Psoas muscle (tissue), 8 donors: ENCODE measurements at places on chromosomes 2 and 18. TPM values are rescaled to one million over a fixed set of nuclear protein-coding genes. Genes with fewer than 3 reads are reported as not detected.
A peak's percentile ranks its signal among the peaks of the same experiment; 100 is the strongest.

DNA sequence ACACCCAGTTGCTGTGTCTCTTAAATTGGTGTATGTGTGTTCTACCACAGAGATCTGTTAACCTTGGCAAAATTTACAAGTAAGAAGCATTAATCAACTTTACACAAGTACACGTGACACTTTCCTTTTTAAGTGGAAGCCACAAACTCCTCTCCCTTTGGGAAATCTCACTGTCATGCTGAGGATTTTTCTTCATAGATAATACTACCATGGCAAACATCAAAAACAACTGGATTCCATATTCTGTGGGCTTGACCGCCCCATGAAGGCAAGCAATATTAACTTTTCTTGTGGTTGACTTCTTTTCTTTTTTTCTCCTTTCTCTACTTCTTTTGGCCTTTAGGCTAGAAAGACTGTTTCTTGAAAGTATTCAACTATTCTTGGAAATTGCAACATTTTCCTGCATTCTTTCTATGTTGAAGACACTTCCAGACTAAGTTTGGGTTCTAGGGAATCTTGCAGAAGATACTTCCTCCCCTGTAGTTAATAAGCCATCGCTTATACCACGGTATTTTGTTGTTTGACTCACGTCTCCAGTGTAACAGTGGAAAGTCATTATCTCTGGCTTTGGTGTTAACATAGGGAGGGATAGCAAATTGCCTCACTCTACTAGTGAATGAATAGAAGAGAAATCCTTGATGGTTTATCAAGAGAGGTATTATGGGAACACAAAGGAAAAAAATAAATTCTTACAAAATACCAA, 79.5 kb downstream of the SLC8A1 start:
- peaks cover 13% of the 10 kb centered on the region for H3K4me1 ChIP-seq
- no peak overlapping the region for H3K27ac ChIP-seq
- no peaks in the 10 kb centered on the region for H3K27me3 ChIP-seq

DNA sequence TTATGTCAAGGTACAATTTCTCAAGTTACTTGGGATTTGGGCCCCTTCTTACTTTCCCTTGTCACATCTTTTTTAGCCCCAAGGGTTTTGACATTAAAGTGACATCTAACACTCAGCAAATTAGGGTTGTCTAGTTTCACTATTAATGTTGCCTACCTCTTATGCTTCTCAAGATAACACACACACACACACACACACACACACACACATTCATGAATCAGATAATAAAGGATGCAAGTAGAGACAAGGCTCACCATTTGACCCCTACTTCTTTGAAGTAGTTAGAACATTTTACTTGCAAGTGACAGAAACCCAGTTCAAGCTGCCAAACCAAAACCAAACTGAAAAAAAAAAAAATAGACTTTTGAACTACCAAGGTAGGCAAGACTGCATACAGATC, 138.8 kb downstream of the TRIB2 start:
- no peaks in the 10 kb centered on the region for H3K36me3 ChIP-seq
- no peak for DNase-seq
- H3K4me1 ChIP-seq, result no peaks in the 10 kb centered on the region
- H3K4me3 ChIP-seq, result no peak overlapping the region
- H3K27me3 ChIP-seq, result no peaks in the 10 kb centered on the region

GRCh38 chr2:207269038-207269437, 103.3 kb upstream of the KLF7 start:
- H3K36me3 ChIP-seq, result no peaks in the 10 kb centered on the region
- DNase-seq, result no peak
- no peak overlapping the region for H3K27ac ChIP-seq
- no peaks in the 10 kb centered on the region for H3K27me3 ChIP-seq
- no peaks in the 10 kb centered on the region for H3K4me1 ChIP-seq

DNA sequence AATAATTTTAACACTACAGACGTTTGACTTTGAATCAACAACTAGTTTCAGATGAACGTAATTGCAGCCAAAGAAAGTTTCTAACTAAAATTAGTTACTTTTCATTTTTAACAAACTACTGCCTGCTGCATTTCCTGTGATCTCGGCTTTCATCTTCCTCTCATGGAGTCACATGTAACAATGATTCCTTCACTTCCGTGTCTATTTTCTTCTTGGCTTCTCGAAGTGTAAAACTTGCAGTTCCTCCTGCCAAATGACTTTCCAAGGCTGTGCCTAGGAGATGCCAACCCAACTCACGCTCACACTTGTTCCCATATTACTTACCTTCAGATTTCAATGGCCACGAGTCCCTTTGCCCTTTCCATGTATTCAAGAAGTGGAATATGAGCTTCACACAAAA, 1406.3 kb upstream of the CELF4 start:
- no peak overlapping the region for H3K4me3 ChIP-seq
- no peaks in the 10 kb centered on the region for H3K36me3 ChIP-seq
- H3K27ac ChIP-seq, result no peak overlapping the region
- no peaks in the 10 kb centered on the region for H3K27me3 ChIP-seq
- DNase-seq, result no peak

- no peaks in the 10 kb centered on the region for H3K27me3 ChIP-seq
- H3K27ac ChIP-seq, result no peak overlapping the region
- DNase-seq, result no peak
Measured at GRCh38 chr2:50491541-50492476, 540.1 kb downstream of the NRXN1 start.

DNA sequence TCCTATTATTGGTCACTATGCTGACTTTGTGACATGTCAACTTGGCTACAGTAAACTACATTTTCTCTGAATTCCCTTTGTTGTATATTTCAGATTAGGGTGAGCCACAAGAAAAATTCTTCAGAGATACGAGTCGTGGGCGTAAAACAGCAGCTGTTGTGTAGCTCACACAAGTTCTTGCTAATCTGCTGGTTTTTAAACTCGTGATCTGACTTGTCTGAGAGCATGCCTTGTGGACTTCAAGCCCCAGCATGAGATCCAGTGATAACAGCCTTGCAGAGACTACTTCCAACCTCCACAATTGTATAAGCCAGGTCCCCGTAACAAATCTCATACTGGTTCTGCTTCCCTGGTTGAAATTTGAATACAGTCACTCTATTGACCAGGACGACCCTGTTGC, 259.8 kb upstream of the LYPD1 start:
- no peaks in the 10 kb centered on the region for H3K36me3 ChIP-seq
- no peaks in the 10 kb centered on the region for H3K27me3 ChIP-seq
- H3K4me3 ChIP-seq, result no peak overlapping the region

DNA sequence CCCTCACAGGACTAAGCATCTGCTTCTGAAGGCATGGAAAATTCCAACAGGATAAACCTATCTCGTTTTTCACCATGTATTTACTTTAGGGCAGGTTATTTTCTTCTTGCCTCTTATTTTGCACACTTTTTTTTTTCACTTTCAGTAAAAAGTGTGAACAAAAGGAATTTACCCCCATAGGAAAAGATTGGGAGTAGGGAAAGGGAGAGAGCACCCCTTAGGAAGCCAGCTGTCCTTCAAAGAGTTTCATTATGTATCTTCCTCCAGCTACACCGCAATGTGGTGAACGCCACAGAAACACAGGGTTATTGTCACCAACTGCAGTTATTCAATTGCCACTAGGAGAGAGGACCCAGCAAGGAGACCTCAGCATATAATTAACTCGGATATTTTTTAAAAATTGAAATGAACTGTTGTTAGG, 286.2 kb upstream of the VRK2 start:
- peak overlapping the region; percentile 50 for H3K4me3 ChIP-seq
- H3K36me3 ChIP-seq, result no peaks in the 10 kb centered on the region
- H3K4me1 ChIP-seq, result peaks cover 5% of the 10 kb centered on the region

DNA sequence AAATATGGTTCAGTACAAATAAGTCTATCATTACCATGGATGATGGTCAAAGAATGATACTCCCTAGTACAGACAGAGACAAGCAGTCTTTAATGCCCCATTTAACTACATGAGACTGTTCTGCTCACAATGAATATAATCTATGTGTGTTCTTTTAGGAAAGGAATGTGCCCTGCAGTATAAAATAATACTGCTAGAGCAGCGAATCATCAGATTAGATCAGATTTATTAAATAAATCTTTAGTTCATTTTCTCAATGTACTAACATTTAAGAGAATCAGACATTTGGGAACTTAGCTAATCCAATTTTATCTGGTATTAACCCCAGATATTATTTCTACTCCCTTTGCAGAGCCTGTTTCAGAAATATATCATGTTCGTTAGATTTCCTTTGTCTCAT, 272.0 kb upstream of the GCFC2 start:
- H3K4me3 ChIP-seq, result no peak overlapping the region
- DNase-seq, result no peak
- H3K4me1 ChIP-seq, result no peaks in the 10 kb centered on the region
- H3K27ac ChIP-seq, result no peak overlapping the region

- no peaks in the 10 kb centered on the region for H3K36me3 ChIP-seq
- no peaks in the 10 kb centered on the region for H3K27me3 ChIP-seq
- no peak overlapping the region for H3K4me3 ChIP-seq
- DNase-seq, result peak; percentile 39
Measured at GRCh38 chr18:79481046-79481790, 85.5 kb downstream of the NFATC1 start.

- H3K4me1 ChIP-seq, result peaks cover 19% of the 10 kb centered on the region
- H3K27me3 ChIP-seq, result no peaks in the 10 kb centered on the region
- peak; percentile 70 for DNase-seq
- peak overlapping the region; percentile 57 for H3K27ac ChIP-seq
- peak overlapping the region; percentile 35 for H3K4me3 ChIP-seq
Measured at GRCh38 chr2:120177001-120177621, 46.1 kb downstream of the TMEM185B start.

DNA sequence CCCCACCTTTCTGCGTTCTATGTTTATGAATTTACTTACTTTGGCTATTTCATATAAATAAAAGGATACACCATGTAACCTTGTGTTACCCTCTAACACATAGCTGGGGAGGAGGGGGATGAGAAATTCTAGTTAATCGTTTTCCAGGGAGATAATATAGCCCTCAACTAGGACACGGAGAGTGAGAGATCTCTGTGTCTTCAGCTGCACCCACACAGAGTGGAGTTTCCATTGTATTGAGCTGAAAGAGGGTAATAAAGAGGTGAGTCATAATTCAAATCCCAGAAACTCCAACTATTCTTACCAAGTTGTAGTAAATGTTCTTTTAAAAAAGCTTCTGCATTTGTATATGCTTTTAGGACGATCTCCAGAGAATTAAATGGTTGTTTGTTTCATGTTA, 110.1 kb upstream of the SULT1C3 start:
- no peaks in the 10 kb centered on the region for H3K36me3 ChIP-seq
- no peaks in the 10 kb centered on the region for H3K27me3 ChIP-seq
- no peak for DNase-seq
- H3K4me3 ChIP-seq, result no peak overlapping the region
- H3K27ac ChIP-seq, result no peak overlapping the region

DNA sequence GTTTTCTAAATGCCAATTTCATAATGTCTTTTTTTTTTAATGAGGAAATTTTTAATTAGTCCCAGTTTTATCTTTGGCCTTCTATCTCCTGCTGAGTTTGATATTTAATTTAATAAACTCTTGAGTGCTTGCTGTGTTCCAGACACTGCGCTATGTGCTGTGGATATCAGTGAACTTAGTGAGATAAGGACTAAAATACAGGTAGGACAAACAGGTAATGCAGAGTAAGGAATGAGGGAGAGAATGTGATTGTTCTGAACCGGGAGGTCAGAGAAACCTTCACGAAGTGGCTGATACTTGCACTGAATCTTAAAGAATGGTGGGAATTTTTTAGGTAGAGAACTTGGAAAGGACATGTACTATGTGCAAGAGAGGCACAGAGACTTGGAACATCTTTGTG, 28.2 kb downstream of the TTC27 start:
- no peak for DNase-seq
- H3K36me3 ChIP-seq, result no peaks in the 10 kb centered on the region
- no peaks in the 10 kb centered on the region for H3K27me3 ChIP-seq
- no peak overlapping the region for H3K27ac ChIP-seq
- H3K4me1 ChIP-seq, result peaks cover 9% of the 10 kb centered on the region

- H3K27ac ChIP-seq, result no peak overlapping the region
- H3K4me1 ChIP-seq, result peaks cover 6% of the 10 kb centered on the region
- H3K27me3 ChIP-seq, result no peaks in the 10 kb centered on the region
- no peaks in the 10 kb centered on the region for H3K36me3 ChIP-seq
- no peak for DNase-seq
Measured at GRCh38 chr18:23440131-23440530, 13.0 kb upstream of the RIOK3 start.

GRCh38 chr2:214401580-214401979, 9.3 kb upstream of the VWC2L start:
- no peaks in the 10 kb centered on the region for H3K36me3 ChIP-seq
- H3K27me3 ChIP-seq, result no peaks in the 10 kb centered on the region
- no peak overlapping the region for H3K27ac ChIP-seq
- no peaks in the 10 kb centered on the region for H3K4me1 ChIP-seq

GRCh38 chr2:181848261-181848886, 43.2 kb upstream of the ITPRID2 start:
- H3K36me3 ChIP-seq, result no peaks in the 10 kb centered on the region
- no peaks in the 10 kb centered on the region for H3K27me3 ChIP-seq
- H3K4me3 ChIP-seq, result no peak overlapping the region
- no peak overlapping the region for H3K27ac ChIP-seq
- H3K4me1 ChIP-seq, result no peaks in the 10 kb centered on the region

DNA sequence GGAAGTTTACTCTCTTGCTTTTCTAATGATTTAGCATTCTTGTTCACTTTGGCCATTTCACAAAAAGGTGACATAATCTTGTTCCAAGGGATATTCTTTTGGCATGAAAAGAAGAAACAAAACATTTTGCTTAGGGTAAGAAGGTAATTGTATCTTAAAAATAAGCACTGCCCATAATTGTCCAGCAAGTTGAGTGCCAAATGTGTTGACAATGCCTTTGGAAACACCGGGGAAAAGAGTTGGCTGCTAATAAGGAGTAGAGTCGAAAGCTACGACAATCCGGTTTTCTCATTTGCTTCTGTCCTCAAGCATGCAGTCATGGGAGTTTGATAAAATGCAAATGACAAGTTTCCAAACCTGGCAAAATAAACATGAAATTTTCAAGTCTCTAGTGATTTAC, 27.3 kb downstream of the ITGAV start:
- no peaks in the 10 kb centered on the region for H3K27me3 ChIP-seq
- peaks cover 21% of the 10 kb centered on the region for H3K4me1 ChIP-seq
- peak overlapping the region; percentile 40 for H3K27ac ChIP-seq

GRCh38 chr2:176169711-176170110, 12.6 kb downstream of the HOXD3 start:
- H3K36me3 ChIP-seq, result no peaks in the 10 kb centered on the region
- H3K27ac ChIP-seq, result no peak overlapping the region
- H3K4me1 ChIP-seq, result no peaks in the 10 kb centered on the region
- H3K4me3 ChIP-seq, result no peak overlapping the region
- H3K27me3 ChIP-seq, result no peaks in the 10 kb centered on the region
- no peak for DNase-seq

- H3K4me1 ChIP-seq, result no peaks in the 10 kb centered on the region
- no peak for DNase-seq
- H3K27me3 ChIP-seq, result no peaks in the 10 kb centered on the region
- no peaks in the 10 kb centered on the region for H3K36me3 ChIP-seq
- no peak overlapping the region for H3K4me3 ChIP-seq
- no peak overlapping the region for H3K27ac ChIP-seq
Measured at GRCh38 chr18:56042915-56043536, 455.0 kb upstream of the TCF4 start.

The KIF1A gene
- total RNA-seq, result not detected

The NAT8 gene
- not detected for total RNA-seq

The AQP12B gene
- not detected for total RNA-seq

The FZD7 gene
- 4.1 TPM for total RNA-seq

The RFX8 gene
- total RNA-seq, result 0.12 TPM

The PKDCC gene
- total RNA-seq, result 159 TPM
